Brain microvascular endothelial cell (primary cell): ENCODE measurements at places on chromosomes 6 and 20.

GRCh38 chr6:167211881-167212712 is 54.3 kb upstream of the GPR31 start:
- DNase-seq: no peak

DNA sequence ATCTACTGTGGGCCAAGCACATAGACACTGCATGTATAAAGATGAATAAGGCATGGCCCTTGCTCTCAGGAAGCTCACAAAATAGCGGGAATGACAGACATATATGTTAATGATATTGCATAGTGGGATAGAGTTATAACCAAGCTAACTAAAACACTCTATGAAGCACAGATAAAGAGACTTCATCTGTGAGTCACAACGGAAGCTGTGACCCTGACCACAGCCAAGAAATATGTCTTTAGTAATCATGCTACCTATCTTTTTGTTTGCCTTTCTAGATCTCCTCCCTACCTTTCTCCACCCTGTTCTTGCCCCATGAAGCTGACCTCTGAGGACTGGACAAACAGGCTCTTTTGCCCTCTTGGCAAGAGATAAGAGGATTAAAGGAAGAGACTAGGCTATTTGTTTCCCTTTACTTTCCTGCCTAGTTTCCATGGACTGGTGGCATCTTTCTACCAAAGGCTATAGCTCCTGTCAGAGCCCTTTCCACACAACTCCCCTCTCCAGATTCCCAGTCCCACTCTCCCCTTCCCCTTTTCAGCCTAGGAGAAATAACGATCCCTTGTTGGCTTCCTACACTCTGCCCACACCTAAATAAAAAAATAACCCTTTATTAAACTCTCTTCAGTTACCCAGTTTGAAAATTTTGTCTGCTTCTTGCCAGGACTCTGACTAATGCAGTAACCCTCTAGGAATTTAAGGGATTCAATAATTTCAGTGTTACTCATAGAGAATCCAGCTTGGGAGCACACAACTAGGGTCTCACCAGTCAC is 504.9 kb upstream of the MARCKS start:
- DNase-seq: peak; percentile 78

GRCh38 chr6:91428296-91428695 is 841.4 kb upstream of the MAP3K7 start:
- DNase-seq: no peak

GRCh38 chr20:43820731-43821330 is 93.8 kb upstream of the TOX2 start:
- DNase-seq: no peak

GRCh38 chr6:24226541-24226940 is 100.5 kb downstream of the NRSN1 start:
- no peak for DNase-seq
